ENCODE measurements at places on chromosomes 11 and 22.

GRCh38 chr11:62151737-62152102 is 27.9 kb downstream of the INCENP start:
- DNase-seq, result no peak

- DNase-seq, result no peak
Observed at GRCh38 chr22:38300197-38300945, 16.9 kb downstream of the CSNK1E start.

DNA sequence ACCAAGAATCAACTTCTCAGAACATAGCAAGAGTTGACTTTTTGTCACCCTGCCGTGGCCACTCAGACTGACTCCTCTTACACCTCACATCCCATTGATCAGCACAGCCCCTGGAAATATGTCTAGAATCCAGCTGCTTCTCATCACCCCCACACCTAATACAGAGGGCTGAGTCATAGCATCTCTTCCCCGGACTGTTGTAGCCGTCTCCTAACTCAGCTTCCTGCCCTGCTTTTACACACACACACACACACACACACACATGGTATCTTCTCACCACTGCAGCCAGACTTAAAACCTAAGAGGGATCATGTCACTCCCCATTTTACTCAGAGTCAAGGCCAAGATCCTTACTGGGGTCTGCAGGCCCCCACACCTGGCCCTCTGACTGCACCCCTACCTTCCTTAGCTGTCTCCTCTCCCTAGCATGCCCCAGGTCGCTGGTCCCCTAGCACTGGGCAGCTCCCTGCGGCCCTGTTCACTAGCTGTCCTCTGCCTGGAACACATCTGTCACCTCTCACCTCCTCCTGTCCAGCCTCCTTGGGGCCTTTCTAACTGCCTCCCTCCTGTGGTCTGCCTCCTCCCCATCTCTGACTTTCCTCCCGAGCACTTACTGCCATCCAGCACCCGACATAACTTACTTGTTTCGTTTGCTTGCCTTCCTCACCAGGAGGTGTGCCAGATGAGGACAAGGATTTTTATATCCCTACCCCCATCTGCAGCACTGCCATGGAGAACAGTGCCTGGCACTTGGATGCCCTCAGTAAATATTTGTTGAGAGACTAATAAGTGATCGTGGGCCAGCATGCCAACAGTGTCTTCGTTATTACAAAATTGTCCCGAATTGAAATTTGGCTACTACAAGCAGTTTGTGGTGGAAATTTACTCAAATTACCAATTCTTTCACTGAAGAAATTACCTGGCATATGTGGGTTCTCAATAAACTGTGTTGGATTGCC is 61.9 kb downstream of the BMAL1 start:
- DNase-seq, result no peak

- no peak for DNase-seq
Observed at GRCh38 chr11:130262424-130262823, 52.3 kb downstream of the ZBTB44 start.

DNA sequence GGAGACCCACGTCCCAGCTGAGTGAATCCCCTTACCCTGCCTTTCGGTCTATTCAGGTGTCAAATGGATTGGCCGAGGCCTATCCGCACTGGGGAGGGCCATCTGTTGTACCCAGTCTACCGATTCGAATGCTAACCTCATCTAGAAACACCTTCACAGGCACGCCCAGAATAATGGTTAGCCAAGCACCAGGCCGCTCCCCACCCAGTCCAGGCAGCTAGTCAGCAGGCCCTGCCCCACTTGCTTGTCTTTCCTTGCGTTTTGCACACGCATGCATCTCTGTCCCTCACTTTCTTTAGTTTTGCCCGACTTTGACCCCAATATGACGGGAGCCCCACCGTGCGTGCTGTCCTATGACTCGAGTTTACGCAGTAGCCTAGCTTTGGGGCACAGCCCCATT is 31.7 kb downstream of the PARVB start:
- DNase-seq, result no peak

- no peak for DNase-seq
Observed at GRCh38 chr11:107263844-107264563, 193.6 kb downstream of the CWF19L2 start.

- DNase-seq, result no peak
Observed at GRCh38 chr22:46372686-46373085, 37.2 kb downstream of the TRMU start.

DNA sequence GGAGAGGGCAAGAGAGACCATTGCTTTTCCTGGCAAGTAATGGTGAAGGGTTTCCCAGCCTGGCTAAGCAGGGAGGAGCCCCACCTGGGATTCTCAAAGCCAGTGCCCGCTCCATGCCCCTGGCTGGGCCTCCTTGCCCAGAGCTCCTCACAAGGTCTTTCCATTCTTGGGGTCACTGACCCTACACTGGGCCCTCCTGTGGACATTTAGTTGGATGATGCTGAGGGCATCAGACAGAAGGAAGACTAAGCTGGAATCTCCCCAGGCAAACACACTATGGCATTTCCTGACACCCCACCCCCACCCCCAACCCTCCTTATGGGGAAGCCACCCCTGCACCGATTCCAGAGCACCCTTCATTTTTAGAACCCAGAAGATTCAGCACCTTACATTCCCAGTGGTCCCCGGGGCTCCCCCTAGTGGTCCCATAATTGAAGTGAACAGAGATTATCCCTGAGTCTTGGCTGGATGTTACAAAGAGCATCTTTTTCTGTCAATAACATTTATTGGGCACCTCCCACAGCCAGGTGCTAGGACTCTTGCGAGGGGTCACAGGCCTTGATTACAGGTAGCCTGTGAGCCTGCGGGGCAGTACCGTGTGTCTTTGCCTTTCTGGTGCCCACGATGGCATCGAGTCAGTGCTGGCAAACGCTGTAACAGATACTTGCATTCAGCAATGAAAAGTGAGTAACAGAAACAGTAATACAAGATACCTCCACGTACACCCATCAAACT is 548.5 kb downstream of the BUD13 start:
- DNase-seq, result no peak

GRCh38 chr11:96033599-96033998 is 109.7 kb upstream of the MTMR2 start:
- no peak for DNase-seq

GRCh38 chr11:46296528-46297448 is 19.3 kb downstream of the CREB3L1 start:
- no peak for DNase-seq

DNA sequence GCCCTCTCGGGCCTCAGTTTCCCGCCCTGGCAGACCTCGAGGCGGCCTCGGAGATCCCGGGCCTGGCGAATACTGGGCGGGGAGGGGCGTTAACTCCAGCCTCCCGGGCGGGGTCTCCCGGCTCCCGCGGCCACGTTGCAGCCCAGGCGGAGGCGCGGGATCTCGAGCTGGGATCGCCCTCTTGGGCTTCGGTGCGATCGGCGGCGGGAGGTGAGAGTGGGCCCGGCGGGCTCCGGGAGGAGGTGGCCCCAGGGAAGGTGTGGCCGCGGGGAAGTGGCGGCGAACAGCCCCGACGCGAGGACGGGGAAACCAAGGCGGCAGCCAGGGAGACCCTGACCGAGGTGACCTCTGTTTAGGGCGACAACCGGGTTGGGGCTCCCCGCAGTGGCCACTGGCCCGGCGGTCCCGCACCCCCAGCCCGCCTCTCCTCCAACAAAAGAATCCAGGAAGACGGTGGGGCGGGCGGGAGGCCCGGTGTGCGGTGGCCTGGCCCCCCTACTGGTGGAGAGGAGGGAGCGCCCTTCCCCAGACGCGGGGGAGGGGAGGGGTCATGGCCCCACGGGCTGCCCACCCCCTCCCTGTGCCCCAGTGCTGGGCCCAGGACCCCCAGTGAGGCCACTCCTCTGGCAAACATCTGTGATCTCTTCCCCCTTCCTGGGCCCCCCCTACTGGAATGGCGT is at the start of gene PHETA2:
Gene PHETA2 (plus strand): TSS at position 117 of the 680 bp plus-strand sequence. CDS start 3,046 bp downstream, outside the sequence.
- DNase-seq, result no peak

- no peak for DNase-seq
Observed at GRCh38 chr11:47130543-47130942, 46.1 kb downstream of the ARFGAP2 start.

- DNase-seq, result no peak
Observed at GRCh38 chr11:47233989-47234668, 14.5 kb downstream of the ACP2 start.

DNA sequence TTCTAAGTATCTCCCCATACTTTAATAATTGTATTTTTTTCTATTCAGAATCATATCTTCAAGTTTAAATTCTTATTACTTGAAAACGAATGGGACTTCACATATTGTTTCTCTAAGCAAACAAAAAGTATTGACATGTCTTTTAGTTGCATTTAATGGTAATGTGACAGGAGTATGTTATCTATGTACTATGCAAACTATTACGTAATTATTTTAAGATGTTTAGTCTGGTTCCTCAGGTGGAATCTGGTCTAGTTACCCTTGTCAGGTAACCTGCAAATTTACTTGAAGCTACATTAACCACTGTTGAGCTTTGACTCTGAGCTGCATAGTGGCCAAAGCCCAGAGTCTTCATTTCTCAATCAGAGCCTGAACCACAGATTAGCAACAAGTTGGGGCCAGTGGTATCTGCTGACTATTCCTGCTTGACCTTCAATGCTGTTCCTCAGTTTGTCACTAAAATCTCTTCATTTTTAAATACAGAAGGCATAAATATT is 110.6 kb downstream of the ATM start:
- DNase-seq, result no peak

- DNase-seq, result no peak
Observed at GRCh38 chr11:103768816-103769215, 267.6 kb upstream of the DDI1 start.

- DNase-seq, result no peak
Observed at GRCh38 chr11:77072851-77073327, 6.1 kb downstream of the CAPN5 start.

DNA sequence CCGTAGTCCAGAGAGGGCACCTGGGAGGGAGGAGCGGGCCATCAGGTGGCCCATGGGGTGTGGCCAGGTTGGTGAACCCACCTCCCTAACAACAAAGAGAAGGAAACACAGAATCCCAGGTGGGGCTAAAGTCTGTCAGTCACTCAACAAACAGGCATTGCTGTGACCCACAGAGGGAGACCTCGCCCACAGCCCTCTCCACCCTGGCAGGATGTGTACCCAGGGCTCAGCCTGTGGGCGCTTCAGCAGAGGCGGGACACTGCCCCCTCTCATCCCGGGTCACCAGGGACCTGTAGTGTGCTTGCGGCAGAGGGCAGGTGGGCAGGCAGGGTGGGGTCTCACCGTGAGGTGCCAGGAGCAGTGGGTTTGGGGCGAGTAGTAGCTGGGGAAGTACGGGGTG is 25.1 kb downstream of the TMPRSS6 start:
- DNase-seq, result no peak

DNA sequence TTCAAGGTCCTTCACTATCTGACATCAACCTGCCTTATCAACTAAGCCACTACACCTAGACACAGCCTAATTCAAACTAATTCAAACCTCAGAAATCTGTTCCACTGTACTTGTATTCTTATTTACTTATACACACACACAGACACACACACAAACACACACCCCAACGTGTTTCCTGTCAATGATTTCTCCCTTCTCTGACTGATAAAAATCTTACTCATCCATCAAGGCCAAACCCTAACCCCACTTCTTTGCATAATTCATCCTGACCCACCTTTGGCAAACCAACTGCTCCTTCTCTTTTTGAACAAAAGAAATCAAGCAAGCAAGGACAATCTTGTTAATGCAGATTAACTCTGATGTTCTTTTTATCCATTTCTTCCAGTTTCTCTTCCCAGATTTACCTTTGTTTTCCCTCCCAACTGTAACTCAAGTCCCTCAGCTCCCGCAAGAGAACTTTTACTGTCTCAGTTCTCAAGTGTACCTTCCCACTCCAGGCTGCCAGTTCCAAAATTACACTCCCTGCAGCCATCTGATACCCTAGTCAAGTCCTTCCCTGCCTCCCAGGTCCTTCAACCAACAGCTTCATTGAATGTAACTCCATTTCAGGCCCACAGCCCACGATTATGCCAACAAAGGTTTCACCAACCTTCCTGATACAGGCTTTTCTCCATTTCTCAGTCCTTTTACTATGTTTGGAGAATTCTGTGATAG is 78.3 kb downstream of the PAK1 start:
- DNase-seq, result no peak

GRCh38 chr22:19067696-19068348 is 54.4 kb downstream of the DGCR2 start:
- no peak for DNase-seq

DNA sequence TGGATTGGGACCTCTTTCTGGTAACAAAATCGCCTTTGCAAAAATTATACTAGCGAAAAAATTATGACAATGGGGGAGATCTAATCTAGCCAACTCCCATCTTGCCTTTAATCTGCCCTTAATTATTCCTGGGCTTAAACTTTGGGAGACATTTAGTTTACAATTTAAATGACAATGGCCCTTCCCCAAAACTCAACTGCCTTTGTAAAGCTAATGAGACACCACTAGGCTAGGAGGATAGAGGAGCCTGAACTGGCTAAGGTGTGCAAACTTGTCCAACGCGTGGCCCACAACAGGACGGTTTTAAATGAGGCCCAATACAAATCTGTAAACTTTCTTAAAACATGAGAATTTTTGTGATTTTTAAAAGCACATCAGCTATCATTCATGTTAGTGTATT is 67.3 kb downstream of the RSF1 start:
- DNase-seq, result no peak

DNA sequence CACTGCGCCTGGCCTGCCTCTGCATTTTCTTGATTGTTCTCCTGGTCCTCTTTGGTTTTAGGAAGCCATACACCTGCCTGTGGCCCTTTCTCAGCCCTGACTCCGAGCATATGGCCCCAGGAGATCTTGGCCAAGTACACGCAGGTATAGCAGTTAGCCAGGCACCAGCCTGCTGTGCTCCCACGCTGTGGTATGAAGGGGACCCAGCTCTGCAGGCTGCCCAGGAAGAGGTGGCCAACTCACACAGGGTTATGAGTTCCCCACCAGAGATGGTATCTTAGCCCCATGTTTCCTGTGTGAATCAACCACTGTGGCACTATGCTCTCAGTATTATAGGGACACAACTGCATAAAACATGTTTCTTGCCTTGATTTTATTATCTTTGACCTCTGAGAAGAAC is 31.1 kb downstream of the SGSM3 start:
- DNase-seq, result no peak

GRCh38 chr11:93484716-93485115 is 58.5 kb downstream of the SMCO4 start:
- DNase-seq, result no peak

DNA sequence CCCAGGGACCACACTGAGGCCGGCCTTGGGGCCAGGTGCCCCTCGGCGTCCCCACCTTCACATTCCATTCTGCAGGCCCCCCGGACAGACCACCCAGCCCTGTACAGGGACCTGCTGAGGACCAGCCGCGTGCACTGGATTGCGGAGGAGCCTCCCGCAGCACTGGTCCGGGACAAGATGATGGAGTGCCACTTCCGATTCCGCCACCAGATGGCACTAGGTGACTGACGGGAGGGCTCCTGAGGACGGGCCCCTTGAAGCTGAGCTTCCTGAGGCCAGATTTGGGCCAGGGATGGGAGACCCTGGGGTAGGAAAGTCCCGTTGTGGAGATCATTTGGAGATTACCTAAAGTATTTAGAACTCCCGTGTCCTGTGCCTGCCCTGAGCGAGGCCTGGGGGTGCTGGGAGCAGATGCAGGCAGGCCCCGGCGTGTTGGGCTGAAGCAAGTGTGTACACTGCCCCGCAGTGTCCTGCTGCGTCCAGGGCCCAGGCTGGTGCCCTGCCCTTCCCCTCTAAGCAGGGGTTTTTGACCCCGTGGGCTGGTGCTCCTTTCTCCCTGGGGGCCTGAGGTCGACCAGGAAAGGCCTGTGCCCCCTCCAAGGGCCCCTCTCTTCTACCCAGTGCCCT is 20.0 kb downstream of the TRMU start:
- peak; percentile 42 for DNase-seq

Data from hypothalamus (tissue), 51 donors.